ENCODE measurements at places on chromosomes 1 and 21. TPM values are rescaled to one million over a fixed set of nuclear protein-coding genes. Genes with fewer than 3 reads are reported as not detected.

Gene TMEM9
- 25.3 TPM for total RNA-seq

- no peak overlapping the region for H3K27ac ChIP-seq
- no peaks in the 10 kb centered on the region for H3K27me3 ChIP-seq
- H3K4me3 ChIP-seq, result no peak overlapping the region
Measured at GRCh38 chr21:42545745-42546144, 32.1 kb downstream of the SLC37A1 start.

GRCh38 chr1:155008015-155008941, 5.7 kb downstream of the ZBTB7B start:
- no peaks in the 10 kb centered on the region for H3K27me3 ChIP-seq
- H3K4me1 ChIP-seq, result peaks cover 98% of the 10 kb centered on the region
- H3K36me3 ChIP-seq, result no peaks in the 10 kb centered on the region

GRCh38 chr1:179930867-179931266, 23.7 kb upstream of the CEP350 start:
- H3K27ac ChIP-seq, result no peak overlapping the region
- H3K4me1 ChIP-seq, result peaks cover 10% of the 10 kb centered on the region
- no peak overlapping the region for H3K4me3 ChIP-seq
- H3K36me3 ChIP-seq, result no peaks in the 10 kb centered on the region

DNA sequence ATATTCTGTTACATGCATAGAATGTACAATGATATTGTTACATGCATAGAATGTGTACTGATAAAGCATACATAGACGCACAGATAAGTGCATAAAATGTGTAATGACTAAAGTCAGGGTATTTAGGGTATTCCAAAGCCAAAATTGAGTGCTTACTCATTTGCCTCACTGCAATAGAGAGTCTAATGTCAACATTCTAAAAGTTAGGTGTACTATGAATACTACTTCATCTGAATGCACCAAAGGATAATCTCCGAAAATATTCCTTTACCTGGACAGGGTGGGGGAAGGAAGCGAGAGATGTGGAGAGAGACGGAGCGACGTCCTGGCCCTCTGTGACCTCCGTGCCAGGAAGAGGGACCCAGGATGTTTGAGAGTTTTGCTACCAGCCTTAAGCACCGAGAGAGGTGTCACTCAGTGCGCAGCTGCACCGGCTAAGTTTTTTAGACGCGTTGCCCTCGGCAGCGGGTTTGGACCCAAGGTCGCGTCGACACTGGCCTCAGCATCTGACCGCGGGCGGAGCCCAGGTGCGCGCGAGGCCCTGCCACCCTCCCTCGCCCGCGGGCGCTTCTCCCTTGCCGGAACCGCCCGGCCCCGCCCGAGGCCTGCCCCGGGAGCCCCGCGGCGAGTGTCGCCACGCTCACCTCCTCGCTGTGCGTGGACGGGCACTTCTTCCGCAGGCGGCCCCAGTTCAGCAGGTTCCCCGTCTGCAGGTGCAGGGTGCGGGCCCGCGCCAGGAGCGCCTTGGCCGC, 660 bp downstream of the GCLM start:
- peaks cover 24% of the 10 kb centered on the region for H3K4me1 ChIP-seq
- H3K36me3 ChIP-seq, result no peaks in the 10 kb centered on the region
- H3K27ac ChIP-seq, result peak overlapping the region; percentile 92

DNA sequence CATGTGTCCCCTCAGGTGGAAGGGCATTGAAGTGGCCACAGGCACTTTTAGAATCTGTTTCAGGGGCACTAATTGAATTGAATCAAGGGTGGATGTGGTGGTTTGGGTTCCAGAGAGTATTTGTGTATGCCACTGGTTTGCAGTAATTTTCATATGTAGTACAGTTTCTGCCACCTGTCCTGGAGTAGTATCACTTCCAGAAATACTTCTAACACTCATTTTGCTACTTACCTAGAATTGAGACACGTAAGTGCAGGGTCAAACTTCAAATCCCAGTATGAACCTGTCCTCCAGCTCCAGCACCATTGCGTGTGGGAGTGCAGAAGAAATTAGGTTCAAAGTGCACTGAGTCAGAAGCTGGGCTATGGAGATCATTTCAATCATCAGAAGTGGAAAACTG, 26.8 kb downstream of the RSPH1 start:
- no peak overlapping the region for H3K4me3 ChIP-seq
- peaks cover 23% of the 10 kb centered on the region for H3K27me3 ChIP-seq
- no peak for DNase-seq
- H3K36me3 ChIP-seq, result no peaks in the 10 kb centered on the region
- peaks cover 7% of the 10 kb centered on the region for H3K4me1 ChIP-seq

DNA sequence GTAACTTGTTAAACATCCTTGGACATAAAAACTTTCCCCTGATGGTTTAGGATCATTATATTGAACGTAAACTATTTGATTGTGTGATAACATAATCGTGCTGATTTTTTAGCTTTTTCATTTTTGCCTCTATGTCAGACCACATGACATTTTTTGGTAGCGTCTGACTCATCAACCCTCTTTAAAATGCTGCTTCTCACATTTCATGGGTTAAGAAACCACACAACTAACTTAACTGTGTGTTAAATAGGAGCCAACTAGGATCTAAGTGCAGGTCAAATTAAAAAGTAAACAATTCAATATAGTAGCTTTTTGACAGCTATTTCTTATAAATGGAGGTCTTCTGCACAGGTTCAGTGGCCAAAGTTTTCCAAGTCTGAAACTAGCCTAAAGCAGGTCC, 9.8 kb downstream of the BTG3 start:
- H3K36me3 ChIP-seq, result peaks cover 64% of the 10 kb centered on the region
- H3K4me3 ChIP-seq, result no peak overlapping the region
- no peak for DNase-seq
- no peak overlapping the region for H3K27ac ChIP-seq
- no peaks in the 10 kb centered on the region for H3K4me1 ChIP-seq

Gene TNFRSF14
- 13.7 TPM for total RNA-seq

GRCh38 chr21:45861156-45861870, 120.3 kb upstream of the COL6A1 start:
- H3K27ac ChIP-seq, result no peak overlapping the region
- H3K4me3 ChIP-seq, result no peak overlapping the region
- no peaks in the 10 kb centered on the region for H3K4me1 ChIP-seq
- no peak for DNase-seq
- peaks cover 31% of the 10 kb centered on the region for H3K27me3 ChIP-seq

Gene DTL
- total RNA-seq, result 0.30 TPM

- H3K36me3 ChIP-seq, result peaks cover 27% of the 10 kb centered on the region
- no peak overlapping the region for H3K27ac ChIP-seq
- H3K4me1 ChIP-seq, result peaks cover 8% of the 10 kb centered on the region
- peaks cover 8% of the 10 kb centered on the region for H3K27me3 ChIP-seq
Measured at GRCh38 chr1:230283678-230284077, 142.5 kb downstream of the PGBD5 start.

DNA sequence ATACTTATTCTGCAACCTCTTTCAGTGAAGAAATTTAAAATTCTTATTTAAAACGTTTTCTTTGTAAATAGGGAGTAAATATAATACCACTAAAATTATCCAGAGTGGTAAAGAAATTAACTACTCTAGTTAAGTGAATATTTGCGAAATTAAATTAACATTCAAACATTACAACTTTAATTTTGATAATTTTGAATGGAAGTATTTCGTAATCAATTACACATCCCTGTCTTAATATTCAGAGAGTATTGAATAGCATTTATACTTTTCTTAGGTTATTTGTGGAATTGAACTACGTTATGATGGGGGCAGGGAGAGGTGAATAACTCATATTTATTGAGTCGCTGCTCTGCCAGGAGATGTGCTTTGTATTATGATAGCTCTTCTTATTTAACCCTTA, 96.3 kb upstream of the KIF26B start:
- H3K4me3 ChIP-seq, result no peak overlapping the region
- DNase-seq, result no peak
- no peak overlapping the region for H3K27ac ChIP-seq
- H3K27me3 ChIP-seq, result no peaks in the 10 kb centered on the region
- H3K4me1 ChIP-seq, result peaks cover 5% of the 10 kb centered on the region
- peaks cover 2% of the 10 kb centered on the region for H3K36me3 ChIP-seq

Gene AKR7A3
- 0.14 TPM for total RNA-seq

DNA sequence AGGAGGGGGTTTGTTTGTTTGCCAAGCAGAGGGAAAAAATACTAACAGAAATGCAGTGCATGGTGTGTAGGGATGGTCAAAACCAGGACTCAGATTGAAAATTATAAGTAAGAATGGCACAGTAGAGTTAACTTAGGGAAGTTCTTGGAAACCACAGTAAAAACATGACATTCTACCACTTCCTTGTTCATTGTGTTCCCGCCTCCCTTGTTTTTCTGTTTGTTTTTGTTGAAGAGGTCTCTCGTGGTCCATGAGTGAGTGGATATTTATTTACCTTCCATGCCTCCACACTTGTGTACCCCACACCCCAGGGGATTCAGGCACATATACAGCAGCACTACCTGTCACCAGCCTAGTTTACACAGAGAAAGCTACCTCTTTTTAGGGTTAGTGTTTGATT, 69.6 kb downstream of the OLFML2B start:
- no peaks in the 10 kb centered on the region for H3K27me3 ChIP-seq
- H3K36me3 ChIP-seq, result peaks cover 8% of the 10 kb centered on the region
- DNase-seq, result no peak
- H3K27ac ChIP-seq, result no peak overlapping the region
- H3K4me1 ChIP-seq, result peaks cover 15% of the 10 kb centered on the region

- no peaks in the 10 kb centered on the region for H3K36me3 ChIP-seq
- DNase-seq, result peak; percentile 20
- no peak overlapping the region for H3K27ac ChIP-seq
- H3K4me1 ChIP-seq, result no peaks in the 10 kb centered on the region
- H3K27me3 ChIP-seq, result peaks cover 6% of the 10 kb centered on the region
- no peak overlapping the region for H3K4me3 ChIP-seq
Measured at GRCh38 chr1:67347688-67348472, 40.2 kb downstream of the IL12RB2 start.

GRCh38 chr1:54009406-54009805, 8.6 kb downstream of the LDLRAD1 start:
- no peak for DNase-seq
- no peak overlapping the region for H3K4me3 ChIP-seq
- H3K36me3 ChIP-seq, result no peaks in the 10 kb centered on the region
- no peaks in the 10 kb centered on the region for H3K4me1 ChIP-seq
- H3K27ac ChIP-seq, result no peak overlapping the region

Gene GJA4
- total RNA-seq, result 27.0 TPM

DNA sequence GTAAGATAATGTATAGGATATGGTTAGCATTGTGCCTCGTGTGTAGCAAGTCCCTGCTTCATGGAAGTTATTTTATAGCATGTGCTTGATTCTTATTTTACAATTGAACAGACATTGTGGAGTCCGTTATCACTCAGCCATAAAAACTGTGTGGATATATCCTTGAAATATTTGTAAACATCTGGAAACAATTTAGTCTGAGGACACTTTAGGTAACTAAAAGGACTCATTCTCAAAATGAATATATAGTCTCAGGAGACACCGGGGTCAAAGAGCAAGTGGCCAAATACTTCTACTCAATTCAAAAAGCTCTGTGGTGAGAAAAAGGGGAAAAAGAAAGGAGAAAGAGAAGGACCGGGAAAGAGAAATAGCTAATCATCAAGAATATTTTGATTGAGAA, 23.7 kb downstream of the PRRX1 start:
- H3K27me3 ChIP-seq, result no peaks in the 10 kb centered on the region
- no peak overlapping the region for H3K4me3 ChIP-seq
- DNase-seq, result no peak

GRCh38 chr21:41655259-41655658, 111.6 kb downstream of the RIPK4 start:
- no peak overlapping the region for H3K4me3 ChIP-seq
- peaks cover 13% of the 10 kb centered on the region for H3K27me3 ChIP-seq
- no peak for DNase-seq
- H3K27ac ChIP-seq, result no peak overlapping the region

DNA sequence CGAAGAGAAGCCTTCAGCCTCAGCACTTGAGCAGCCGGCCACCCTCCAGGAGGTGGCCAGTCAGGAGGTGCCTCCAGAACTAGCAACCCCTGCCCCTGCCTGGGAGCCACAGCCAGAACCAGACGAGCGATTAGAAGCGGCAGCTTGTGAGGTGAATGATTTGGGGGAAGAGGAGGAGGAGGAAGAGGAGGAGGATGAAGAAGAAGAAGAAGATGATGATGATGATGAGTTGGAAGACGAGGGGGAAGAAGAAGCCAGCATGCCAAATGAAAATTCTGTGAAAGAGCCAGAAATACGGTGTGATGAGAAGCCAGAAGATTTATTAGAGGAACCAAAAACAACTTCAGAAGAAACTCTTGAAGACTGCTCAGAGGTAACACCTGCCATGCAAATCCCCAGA, 78.4 kb downstream of the PRDM2 start:
- DNase-seq, result no peak
- H3K36me3 ChIP-seq, result peaks cover 87% of the 10 kb centered on the region
- no peak overlapping the region for H3K4me3 ChIP-seq
- H3K4me1 ChIP-seq, result peaks cover 30% of the 10 kb centered on the region
- H3K27ac ChIP-seq, result no peak overlapping the region
- H3K27me3 ChIP-seq, result no peaks in the 10 kb centered on the region

- H3K27me3 ChIP-seq, result no peaks in the 10 kb centered on the region
- H3K4me1 ChIP-seq, result no peaks in the 10 kb centered on the region
Measured at GRCh38 chr1:97378596-97378995, 542.2 kb downstream of the DPYD start.

GRCh38 chr1:72938408-72938807, 656.1 kb upstream of the NEGR1 start:
- no peak overlapping the region for H3K4me3 ChIP-seq
- no peaks in the 10 kb centered on the region for H3K36me3 ChIP-seq
- H3K27ac ChIP-seq, result no peak overlapping the region
- DNase-seq, result no peak
- H3K27me3 ChIP-seq, result no peaks in the 10 kb centered on the region
- no peaks in the 10 kb centered on the region for H3K4me1 ChIP-seq

- H3K36me3 ChIP-seq, result peaks cover 23% of the 10 kb centered on the region
- peak overlapping the region; percentile 92 for H3K4me3 ChIP-seq
- no peak for DNase-seq
- H3K27me3 ChIP-seq, result no peaks in the 10 kb centered on the region
- H3K4me1 ChIP-seq, result peaks cover 36% of the 10 kb centered on the region
Measured at GRCh38 chr1:26921126-26921539, 410 bp upstream of the NUDC start.

DNA sequence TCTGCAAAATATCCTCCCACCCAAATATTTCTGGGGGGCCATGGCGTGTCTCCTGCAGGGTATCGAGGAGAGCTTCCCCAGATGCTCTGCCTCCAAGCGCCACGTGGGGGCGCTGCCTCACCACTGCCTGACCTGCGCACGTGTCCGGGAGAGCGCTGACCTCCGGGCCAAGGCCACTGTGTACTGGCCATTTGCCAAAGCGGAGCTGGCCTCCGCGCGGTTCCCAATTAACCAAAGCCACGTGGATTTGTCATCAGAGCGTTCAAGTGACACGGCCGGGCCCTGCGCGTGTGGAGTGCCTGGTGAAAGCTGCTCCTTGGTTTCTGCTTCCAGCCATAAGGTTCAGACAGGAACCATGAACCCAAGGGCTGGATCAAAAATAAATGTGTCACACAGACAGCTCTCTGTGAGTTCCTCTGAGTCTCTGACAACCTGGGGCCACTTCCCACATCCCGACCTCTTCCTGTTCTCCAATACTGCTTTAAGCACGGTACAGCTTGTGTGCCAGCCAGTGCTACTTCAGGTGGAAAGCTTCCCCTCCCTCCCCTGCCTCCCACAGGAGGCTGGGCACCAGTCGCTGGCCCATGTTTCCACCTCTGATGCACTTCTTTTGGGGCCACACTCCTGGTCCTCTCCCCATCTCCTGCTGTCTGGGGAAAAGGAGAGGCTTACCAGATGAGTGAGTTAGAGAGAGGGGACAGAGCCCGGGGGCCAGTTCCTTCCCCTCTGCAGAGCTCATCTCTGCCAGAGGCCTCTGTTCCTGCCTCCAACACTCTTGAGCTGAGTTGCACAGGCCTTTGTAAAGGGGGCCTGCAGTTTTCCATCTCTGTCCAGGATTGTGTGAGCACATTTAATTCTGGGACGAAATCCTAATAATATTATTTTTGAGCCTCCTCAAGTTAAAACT, 26.1 kb downstream of the ZP4 start:
- H3K4me1 ChIP-seq, result peaks cover 11% of the 10 kb centered on the region
- DNase-seq, result peak; percentile 78
- no peaks in the 10 kb centered on the region for H3K36me3 ChIP-seq

Data from left ventricle myocardium inferior (tissue), 1 donor.